WTC11 (cell line): ENCODE measurements at places on chromosomes 2 and 18. TPM values are rescaled to one million over a fixed set of nuclear protein-coding genes. Genes with fewer than 3 reads are reported as not detected.

NEMP2 gene
- 6.0 to 7.3 TPM (median 7.2 TPM) in 3 replicates for total RNA-seq

- no peak for DNase-seq
- H3K4me3 ChIP-seq: no peak overlapping the region
- H3K27me3 ChIP-seq: no peaks in the 10 kb centered on the region; the same call in 1 of the 2 replicates
- no peak overlapping the region for H3K27ac ChIP-seq
Measured at GRCh38 chr2:71948781-71949536, 198.7 kb downstream of the CYP26B1 start.

DNA sequence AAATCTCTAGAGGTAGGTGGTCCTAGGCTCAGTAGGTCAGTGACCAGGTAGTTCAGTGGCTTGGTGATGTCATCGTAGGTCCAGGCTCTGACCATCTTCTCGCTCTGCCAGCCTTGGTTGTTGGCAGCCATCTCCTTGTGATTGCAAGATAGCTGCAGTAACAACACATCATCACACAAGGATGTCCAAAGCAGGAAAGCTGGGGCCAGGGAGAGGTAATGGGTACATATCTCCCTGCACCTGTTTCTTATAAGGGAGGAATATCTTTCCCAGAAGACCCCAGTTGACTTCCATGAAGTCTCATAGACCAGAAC lies 60.5 kb downstream of the ANKRD44 start:
- no peaks in the 10 kb centered on the region for H3K36me3 ChIP-seq
- H3K27me3 ChIP-seq: 0 out of 2 replicates have a peak, but pooled peaks cover 2% of the 10 kb centered on the region
- no peaks in the 10 kb centered on the region for H3K4me1 ChIP-seq
- no peak overlapping the region for H3K27ac ChIP-seq
- no peak overlapping the region for H3K4me3 ChIP-seq

GRCh38 chr2:136259551-136259950 lies 141.6 kb upstream of the CXCR4 start:
- no peak overlapping the region for H3K27ac ChIP-seq
- no peak overlapping the region for H3K4me3 ChIP-seq
- H3K36me3 ChIP-seq: peaks cover 6% of the 10 kb centered on the region
- peaks cover 3% of the 10 kb centered on the region for H3K27me3 ChIP-seq

FRZB gene
- 1.2 to 1.9 TPM (median 1.5 TPM) in 3 replicates for total RNA-seq

- peaks cover 52% of the 10 kb centered on the region for H3K4me1 ChIP-seq
- H3K36me3 ChIP-seq: no peaks in the 10 kb centered on the region
- H3K27me3 ChIP-seq: no peaks in the 10 kb centered on the region
Measured at GRCh38 chr2:132441051-132441450, 24.4 kb downstream of the GPR39 start.

GRCh38 chr2:73822276-73822675 lies 6.5 kb upstream of the STAMBP start:
- no peak overlapping the region for H3K4me3 ChIP-seq
- H3K27ac ChIP-seq: no peak overlapping the region

OTX1 gene
- total RNA-seq: 0.90 to 1.6 TPM (median 1.2 TPM) in 3 replicates

DNA sequence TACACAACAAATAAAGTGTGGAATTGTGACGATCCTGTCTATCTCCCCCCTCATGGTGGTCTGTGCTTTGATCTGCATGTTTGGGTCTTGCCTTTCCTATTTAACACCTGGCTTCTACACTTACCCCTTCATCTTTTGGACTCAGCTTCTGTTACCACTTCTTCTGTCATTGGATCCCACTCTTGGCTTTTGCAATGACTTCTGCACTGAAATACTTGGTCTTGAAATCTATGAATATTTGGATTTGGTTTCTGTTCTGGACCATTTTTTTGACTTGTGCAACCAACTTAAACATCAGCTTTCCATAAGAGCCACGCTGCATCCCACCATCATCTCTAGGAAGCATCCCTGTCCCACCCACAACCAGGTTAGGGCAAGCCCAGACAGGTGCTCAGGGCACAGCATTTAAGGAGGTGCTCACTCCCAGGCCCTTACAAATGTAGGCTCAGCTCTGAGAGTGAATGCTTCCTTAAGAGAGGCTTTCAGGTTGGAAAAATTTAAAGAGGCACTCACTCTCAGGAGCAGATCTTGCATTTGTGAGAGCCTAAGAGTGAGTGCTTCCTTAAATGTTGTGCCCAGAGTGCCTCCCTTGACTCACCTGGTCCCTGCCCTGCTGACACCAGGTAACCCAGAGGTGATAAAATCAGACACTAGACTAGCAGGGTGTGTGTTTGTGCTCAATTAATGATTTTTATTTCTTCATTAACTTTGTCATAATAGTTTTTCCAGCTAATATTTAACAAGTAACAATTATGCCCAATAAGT lies 124.5 kb upstream of the SH3BP4 start:
- H3K36me3 ChIP-seq: no peaks in the 10 kb centered on the region
- DNase-seq: no peak
- H3K4me1 ChIP-seq: peaks cover 20% of the 10 kb centered on the region
- H3K4me3 ChIP-seq: no peak overlapping the region
- no peak overlapping the region for H3K27ac ChIP-seq

GRCh38 chr18:3293196-3293951 lies 31.4 kb downstream of the MYL12B start:
- peaks cover 18% of the 10 kb centered on the region for H3K4me1 ChIP-seq
- no peak overlapping the region for H3K27ac ChIP-seq
- no peak overlapping the region for H3K4me3 ChIP-seq
- DNase-seq: no peak

DNA sequence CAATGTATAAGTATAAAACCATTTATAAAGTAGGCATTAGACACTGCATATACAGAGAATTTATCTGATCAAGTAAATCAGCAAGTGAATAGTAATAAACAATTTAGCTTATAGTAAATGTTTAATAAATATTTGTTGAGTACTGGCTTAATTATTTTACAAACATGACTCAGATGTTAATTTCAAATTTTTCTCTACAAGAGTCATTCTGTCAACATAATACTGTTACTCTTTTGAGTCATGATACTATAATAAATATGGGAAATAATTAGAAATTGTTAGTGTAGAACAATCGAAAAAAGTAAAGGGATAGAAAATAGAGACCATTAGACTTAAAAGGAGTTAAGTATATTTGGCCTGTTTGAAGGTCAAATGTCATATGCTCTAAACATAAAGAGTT lies 133.6 kb upstream of the MC4R start:
- DNase-seq: no peak
- no peak overlapping the region for H3K4me3 ChIP-seq
- H3K27ac ChIP-seq: no peak overlapping the region

DNA sequence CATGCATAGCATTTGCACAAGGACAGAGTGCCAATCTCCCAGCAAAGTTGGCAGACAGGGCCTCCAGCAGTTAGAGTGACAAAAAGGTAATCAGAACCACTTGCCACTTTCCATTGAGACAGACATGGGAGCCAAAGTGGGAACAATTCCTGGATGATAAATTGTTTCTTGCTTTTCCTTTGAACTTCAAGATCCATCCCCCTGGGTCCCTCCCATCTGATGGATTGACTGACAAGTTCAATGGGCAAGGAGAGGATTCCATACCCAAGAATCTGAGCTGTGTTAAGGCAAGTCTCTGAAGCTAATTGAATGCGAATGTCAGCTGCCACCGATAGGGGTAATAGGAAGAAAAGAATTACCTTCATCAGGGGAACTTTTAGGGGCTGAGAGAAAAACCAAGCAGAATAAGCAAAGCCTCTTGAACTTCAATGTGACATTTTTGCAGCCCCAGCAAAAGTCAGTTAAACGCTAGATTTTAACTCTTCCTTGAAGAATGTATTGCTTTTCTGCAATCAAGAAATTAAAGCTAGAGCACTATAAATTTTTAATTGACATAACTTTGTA lies 96.5 kb downstream of the LYPD1 start:
- no peaks in the 10 kb centered on the region for H3K27me3 ChIP-seq
- no peak for DNase-seq
- no peak overlapping the region for H3K27ac ChIP-seq
- H3K4me1 ChIP-seq: no peaks in the 10 kb centered on the region
- H3K4me3 ChIP-seq: no peak overlapping the region

STAT4 gene
- 0.44 to 0.76 TPM (median 0.44 TPM) in 3 replicates for total RNA-seq

DNA sequence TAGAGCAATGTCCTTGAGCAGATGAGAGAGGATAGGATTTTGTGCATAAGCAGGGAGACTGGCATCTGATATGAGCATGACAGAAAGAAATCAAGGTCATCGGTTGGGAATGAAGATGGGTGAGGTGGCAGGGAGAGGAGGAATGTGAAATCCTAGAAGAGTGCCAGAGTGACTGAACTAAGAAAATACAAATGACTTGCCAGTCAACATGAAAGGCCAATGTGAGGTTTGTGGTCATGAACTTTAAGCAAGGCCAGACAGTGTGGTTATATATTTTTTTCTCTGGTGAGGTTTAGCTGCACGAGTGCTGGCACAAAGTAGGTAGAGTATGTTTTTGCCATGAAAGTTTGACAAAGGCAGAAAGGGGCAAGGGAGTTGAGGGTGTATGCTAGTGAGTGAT lies 21.2 kb downstream of the QPCT start:
- no peaks in the 10 kb centered on the region; the same call in 1 of the 2 replicates for H3K36me3 ChIP-seq
- H3K27ac ChIP-seq: no peak overlapping the region
- no peaks in the 10 kb centered on the region for H3K27me3 ChIP-seq

GRCh38 chr18:3046216-3046808 lies 33.4 kb upstream of the LPIN2 start:
- H3K4me1 ChIP-seq: peaks cover 6% of the 10 kb centered on the region
- no peak overlapping the region for H3K27ac ChIP-seq
- no peak overlapping the region for H3K4me3 ChIP-seq
- DNase-seq: no peak

DNA sequence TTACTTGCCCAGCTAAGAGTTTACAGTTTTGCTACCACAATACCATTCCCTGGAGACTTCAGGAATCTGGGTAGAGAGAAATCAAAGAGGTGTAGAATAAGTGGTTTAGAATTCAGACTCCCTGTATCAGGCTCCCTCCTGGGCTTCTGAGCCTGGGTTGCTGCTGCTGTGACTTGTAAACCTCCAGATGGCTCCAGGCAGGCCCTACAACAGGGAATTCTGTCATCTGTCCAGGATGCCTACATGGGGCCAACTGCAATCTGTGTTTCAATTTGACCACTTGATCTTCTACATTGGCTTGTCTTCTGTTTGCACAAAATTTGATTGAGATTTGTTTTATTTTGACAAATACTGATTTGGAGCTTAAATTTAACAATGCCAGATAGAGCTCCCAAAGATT lies 183.9 kb downstream of the RAD51AP2 start:
- H3K27ac ChIP-seq: no peak overlapping the region
- H3K36me3 ChIP-seq: no peaks in the 10 kb centered on the region
- DNase-seq: no peak
- peaks cover 14% of the 10 kb centered on the region for H3K4me1 ChIP-seq
- H3K4me3 ChIP-seq: no peak overlapping the region

DNA sequence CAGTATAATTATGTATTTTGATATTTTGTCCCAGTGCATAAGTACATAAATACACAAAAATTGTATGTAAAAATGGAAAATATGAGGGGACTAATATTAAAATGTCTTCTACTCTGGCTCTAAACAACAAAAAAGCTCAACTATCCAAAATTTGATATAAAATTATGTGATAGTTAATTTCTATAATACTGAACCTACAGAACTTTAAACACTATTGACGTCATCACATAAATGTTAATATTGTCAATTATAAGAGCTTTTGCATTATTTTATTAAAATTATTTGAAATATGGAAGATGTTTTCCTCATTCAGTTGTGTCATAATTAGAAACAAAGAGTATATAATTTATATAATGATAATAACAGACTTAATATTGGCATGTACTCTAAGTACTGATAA lies 1139.7 kb upstream of the TMEFF2 start:
- no peak overlapping the region for H3K27ac ChIP-seq
- no peak overlapping the region for H3K4me3 ChIP-seq
- no peak for DNase-seq
- H3K4me1 ChIP-seq: peaks cover 2% of the 10 kb centered on the region; the same call in 1 of the 2 replicates
- no peaks in the 10 kb centered on the region for H3K27me3 ChIP-seq

DNA sequence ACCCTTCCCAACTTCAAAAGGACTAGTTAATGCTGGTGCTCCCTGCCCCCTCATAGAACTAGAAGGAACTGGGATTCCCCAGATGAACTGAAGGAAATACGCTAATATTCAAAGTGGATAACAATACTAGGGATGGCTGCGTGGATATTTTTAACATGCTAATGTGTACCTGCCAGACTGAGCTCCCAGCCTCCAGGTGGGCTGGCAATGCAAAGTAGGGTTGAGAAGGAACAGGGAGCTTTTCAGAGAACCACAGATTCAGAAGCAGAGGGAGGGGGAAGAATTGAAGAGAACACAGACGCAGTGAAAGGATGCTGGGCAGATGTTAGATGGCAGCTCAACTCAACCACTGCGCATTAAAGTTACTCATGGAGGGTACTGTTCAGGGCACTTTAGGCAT lies 354.4 kb downstream of the TGIF1 start:
- H3K4me1 ChIP-seq: 0 out of 2 replicates have a peak, but pooled peaks cover 9% of the 10 kb centered on the region
- H3K27me3 ChIP-seq: no peaks in the 10 kb centered on the region

SAG gene
- 0.14 TPM in 1 of 3 replicates, not detected in the others for total RNA-seq

- 0 out of 2 replicates have a peak overlapping the region, but pooled peaks have one; percentile 33 for H3K27ac ChIP-seq
- no peaks in the 10 kb centered on the region for H3K27me3 ChIP-seq
- H3K4me1 ChIP-seq: peaks cover 12% of the 10 kb centered on the region
- H3K4me3 ChIP-seq: no peak overlapping the region
- H3K36me3 ChIP-seq: no peaks in the 10 kb centered on the region
Measured at GRCh38 chr2:213119061-213119809, 32.2 kb downstream of the IKZF2 start.

DNA sequence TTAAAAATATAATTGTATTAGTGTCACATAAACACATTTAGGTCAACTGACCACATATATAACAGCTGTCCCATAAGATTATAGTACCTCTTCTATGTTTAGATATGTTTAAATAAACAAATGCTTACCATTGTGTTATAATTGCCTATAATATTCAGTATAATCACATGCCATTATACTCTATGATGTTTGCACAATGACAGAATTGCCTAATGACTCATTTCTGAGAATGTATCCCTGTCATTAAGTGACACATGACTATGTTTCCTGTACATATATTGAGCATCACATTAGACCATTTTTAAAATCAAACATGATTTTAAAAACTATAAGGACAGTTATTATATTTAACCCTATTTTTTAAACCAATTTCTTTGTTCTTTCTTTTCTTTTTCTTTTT lies 89.8 kb downstream of the HS6ST1 start:
- H3K4me3 ChIP-seq: no peak overlapping the region
- peaks cover 3% of the 10 kb centered on the region; the same call in 1 of the 2 replicates for H3K4me1 ChIP-seq
- no peak for DNase-seq
- H3K27ac ChIP-seq: no peak overlapping the region
- peaks cover 25% of the 10 kb centered on the region for H3K27me3 ChIP-seq

GRCh38 chr2:20065885-20066602 lies 14.6 kb upstream of the LAPTM4A start:
- no peak overlapping the region for H3K4me3 ChIP-seq
- no peak for DNase-seq
- H3K36me3 ChIP-seq: 0 out of 2 replicates have a peak, but pooled peaks cover 2% of the 10 kb centered on the region
- peaks cover 2% of the 10 kb centered on the region for H3K4me1 ChIP-seq
- no peaks in the 10 kb centered on the region for H3K27me3 ChIP-seq

- no peak for DNase-seq
- H3K36me3 ChIP-seq: no peaks in the 10 kb centered on the region
- no peak overlapping the region for H3K27ac ChIP-seq
- peaks cover 39% of the 10 kb centered on the region for H3K4me1 ChIP-seq
- H3K27me3 ChIP-seq: no peaks in the 10 kb centered on the region; the same call in 1 of the 2 replicates
Measured at GRCh38 chr2:28623582-28624405, 127.8 kb upstream of the PPP1CB start.
